Central memory CD4-positive, alpha-beta T cell (primary cell): ENCODE measurements at places on chromosomes 13 and 19.

DNA sequence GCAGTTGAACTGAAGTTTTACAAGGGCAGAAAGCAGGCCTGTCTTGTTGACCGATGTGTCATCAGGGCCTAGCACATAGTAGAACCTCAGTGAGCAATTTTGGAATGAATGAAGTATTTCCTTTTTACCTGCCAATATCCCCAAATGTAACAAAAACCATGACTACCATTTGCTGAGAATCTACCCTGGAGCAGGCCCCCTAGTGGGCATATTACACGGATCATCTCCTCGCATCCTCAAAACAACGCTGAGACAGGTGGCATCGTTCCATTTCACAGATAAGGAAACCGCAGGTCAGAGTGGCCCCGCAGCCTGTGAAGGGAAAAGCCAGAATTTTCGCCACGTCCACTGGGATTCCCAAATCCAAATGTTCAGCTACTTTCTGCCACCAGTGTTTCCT is 77.9 kb downstream of the CACNA1A start:
- DNase-seq: no peak

- DNase-seq: no peak
Observed at GRCh38 chr19:32203161-32203560, 142.2 kb upstream of the ZNF507 start.

GRCh38 chr19:2625434-2625833 is 77.1 kb downstream of the GNG7 start:
- DNase-seq: no peak

DNA sequence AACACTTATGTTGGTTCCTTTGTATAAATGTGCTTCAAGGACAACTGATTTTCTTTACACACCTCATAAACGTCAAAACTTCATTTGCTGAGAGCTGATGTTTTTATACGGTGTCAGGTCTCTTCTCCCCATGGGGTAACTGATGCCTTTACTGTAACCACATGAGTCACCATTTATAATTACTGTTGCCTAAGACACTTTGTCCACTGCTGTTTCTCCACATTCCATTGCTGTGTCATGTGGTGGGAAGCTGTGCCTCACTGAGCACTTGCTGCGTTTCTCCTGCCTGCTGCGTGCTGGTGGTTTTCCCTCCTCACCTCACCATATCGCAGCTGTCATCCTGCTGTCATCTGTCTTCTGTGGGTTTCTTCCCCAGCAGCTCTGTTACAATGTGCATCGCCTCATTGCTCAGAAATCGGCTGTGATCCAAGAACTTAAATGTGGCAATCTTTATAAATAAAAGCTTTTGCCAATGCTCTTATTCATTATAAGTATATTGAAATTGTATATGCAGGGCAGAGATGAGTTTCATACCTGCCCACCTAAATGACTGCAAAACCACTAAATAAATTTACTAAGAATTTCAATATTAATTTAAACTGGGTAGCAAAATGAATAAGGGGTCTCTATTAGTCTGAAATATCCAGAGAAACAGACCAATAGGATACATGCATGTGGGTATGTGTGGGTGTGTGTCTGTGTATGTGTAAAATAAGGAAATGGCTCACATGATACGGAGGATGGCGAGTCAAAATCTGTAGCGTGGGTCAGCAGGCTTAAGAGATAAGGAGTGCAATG is 547.0 kb upstream of the SLITRK5 start:
- no peak for DNase-seq

DNA sequence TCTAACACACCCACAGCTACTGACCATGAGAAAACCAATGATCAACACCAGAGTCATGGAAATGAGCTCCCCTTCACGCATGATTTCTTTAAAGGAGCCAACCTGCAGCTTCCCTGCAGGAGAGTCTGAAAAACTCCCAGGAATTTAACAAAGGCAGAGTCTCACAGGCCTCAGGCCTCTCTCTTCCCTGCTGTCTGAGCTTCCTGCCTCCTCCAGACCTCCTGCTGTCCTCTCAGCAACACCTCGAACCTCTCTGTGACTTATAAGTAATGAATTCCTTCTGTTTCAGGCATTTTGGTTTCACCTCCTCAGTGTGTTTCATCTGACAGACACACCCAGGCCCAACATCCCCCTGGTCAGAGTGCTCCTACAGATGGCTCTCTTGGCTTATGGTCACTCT is 1044.4 kb downstream of the UQCRFS1 start:
- no peak for DNase-seq

- DNase-seq: no peak
Observed at GRCh38 chr13:97582170-97582569, 148.2 kb downstream of the RAP2A start.

- no peak for DNase-seq
Observed at GRCh38 chr19:55368701-55369563, 1.3 kb downstream of the IL11 start.

- no peak for DNase-seq
Observed at GRCh38 chr19:46761418-46761831, 15.2 kb upstream of the STRN4 start.

GRCh38 chr13:114146629-114147028 is 14.2 kb upstream of the RASA3 start:
- DNase-seq: no peak

GRCh38 chr19:413756-414420 is 4.9 kb upstream of the C2CD4C start:
- no peak for DNase-seq

DNA sequence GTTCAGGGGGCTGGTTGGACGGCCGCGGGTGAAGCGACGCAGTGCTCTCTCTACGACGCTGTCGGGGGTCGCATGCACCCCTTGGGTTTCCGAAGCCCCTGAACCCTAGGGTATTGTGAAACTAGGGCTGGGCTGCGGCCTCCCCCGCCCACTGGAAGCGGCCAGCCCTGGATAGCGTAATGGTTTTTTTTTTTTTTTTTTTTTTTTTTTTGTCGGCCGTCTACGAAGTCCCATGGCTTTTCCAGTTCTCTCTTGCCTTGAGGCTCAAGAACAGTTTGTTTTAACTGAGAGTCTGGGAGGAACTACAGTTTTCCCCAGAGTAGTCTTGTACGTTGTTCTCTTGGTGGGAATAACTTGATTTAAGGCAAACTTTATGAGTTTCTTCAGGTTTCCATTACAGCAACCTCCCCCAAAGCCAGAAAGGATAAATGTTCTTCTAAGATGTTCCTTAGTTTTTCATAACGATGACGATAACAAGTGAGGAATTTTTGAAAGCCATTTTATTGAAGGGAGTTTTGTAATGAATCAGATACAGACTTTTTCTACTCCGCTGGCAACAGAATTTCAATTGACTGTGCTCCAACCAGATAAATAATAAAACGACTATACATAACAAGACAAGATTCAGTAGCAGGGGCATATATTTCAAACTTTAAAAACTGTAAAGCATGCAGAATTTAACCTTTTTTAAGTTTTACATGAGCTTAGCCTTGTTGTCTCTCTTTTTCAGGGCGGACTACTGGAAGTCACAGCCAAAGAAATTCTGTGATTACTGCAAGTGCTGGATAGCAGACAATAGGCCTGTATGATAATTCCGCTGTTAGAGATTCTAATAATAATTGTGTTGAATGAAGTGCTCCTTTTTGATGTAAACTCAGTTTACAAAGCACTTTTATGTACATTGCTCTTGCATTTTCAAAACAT is 867 bp downstream of the WBP4 start:
- DNase-seq: no peak

- DNase-seq: no peak
Observed at GRCh38 chr13:97945792-97946419, 7.6 kb upstream of the IPO5 start.

DNA sequence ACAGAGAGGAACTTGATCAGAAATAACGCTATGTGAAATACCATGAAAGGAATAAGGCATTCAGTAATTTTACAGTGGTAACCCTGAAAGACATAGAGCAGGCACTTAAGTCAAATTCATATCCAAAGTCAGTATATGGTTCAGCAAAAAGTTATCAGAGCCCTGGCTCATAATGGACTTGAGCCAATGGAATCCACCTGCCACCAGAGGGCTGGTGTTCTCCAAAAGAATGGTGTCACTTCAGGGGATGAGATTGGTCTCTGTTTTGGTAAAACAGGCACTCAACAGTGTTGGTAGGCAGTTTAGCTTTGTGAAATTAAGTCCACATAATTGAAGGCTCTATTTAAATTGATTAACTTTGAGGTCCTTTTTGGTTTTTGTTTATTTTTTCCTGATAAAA is 93.9 kb downstream of the LIG4 start:
- no peak for DNase-seq

DNA sequence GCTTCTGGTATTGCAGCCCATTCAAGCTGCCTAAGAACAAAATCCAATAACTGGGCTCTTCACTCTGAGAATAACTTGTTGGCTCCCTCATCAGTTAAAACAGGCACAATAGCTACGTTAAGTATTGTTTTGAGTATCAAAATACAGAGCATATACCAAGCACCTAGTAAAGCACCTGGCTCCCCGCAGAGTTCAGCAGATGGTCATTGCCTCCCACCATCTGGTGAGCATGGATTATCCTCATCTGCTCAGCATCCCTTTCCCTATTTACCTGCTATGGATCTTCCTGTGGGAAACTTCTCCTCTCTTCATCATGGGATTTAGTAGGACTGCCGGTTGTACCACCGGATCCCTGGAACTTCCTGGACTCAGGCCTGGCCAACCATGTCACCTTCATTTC is 199.2 kb upstream of the MAB21L1 start:
- no peak for DNase-seq

- DNase-seq: no peak
Observed at GRCh38 chr13:19713186-19713965, 69.4 kb downstream of the PSPC1 start.

DNA sequence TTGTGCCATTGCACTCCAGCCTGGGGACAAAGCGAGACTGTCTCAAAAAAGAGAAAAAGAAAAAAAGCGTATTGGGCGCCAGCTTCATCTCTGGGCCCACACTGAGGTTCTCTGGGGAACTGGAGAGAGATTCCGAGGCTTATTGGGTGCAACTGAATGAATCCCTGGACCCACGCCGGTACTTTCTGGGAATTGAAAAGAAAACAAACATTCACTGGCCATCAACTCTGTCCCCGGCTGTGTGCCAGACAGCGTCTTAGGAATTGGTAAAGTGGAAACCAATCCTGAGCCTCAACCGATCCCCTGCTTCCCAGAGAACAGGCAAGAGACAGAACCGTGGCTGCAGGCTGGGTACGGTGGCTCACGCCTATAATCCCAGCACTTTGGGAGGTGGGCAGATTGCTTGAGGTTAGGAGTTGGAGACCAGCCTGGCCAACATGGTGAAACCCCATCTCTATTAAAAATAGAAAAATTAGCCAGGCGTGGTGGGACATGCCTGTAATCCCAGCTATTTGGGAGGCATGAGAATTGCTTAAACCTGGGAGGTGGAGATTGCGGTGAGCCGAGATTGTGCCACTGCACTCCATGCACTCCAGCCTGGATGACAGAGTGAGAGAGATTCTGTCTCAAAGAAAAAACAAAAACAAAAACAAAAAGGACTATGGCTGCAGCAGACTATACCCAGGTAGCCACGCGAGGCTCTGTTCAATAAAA is 8.6 kb downstream of the ANO8 start:
- no peak for DNase-seq

DNA sequence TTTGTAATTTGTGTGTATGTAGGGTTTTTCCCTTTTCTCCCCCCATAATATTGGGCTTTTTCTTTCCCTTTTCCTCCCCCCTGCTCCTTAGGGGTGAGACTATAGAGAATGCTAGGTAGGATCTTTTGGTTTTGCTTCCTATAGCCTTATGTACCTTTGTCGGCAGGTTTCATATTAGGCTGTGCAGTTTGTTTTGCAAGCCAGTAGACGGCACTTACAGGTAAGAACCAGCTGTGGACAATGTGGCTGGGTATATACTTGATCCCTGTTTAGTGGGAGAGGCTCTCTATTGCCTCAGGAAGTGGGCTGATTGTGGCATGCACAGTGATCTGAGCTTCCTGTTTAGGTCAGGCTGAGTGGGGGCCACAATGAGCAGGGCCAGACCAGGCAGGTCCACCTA is 359.2 kb upstream of the OBI1 start:
- no peak for DNase-seq

DNA sequence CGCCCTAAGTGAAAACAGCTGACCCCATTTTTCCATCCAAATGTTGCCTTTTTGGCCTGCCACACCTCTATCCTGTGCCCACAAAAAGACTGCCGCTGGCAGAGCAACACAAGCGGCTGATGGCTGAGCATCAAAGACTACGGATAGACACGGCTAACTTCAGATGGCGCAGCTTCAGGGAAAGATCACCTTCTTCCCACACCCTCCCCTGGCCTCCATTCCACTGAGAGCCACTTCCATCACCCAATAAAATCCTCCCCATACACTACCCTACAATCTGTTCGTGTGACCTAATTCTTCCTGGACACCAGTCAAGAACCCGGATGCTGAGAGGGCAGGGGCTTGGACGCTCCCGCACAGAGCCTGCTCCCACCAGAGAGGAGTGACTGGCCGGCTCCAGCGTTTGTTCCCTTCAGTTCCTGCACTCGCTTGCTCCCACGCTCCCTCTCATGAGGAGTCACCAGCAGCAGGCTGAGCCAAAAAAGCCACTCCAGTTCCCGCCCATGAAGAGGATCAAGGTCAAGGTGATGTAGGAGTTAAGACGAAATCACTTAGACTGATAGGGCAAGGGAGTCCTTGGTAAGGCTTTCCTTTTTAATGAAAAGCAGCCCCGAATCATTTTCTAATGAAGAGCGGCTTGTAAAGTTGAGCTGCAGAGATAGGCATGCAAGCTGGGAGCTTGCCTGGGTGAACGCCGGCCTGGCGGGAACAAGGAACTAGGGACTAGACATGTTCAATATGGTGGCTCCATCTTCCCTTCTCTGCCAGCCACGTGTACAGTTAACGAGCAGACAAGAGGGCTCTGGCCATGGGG is 35.7 kb downstream of the TSKS start:
- DNase-seq: no peak

DNA sequence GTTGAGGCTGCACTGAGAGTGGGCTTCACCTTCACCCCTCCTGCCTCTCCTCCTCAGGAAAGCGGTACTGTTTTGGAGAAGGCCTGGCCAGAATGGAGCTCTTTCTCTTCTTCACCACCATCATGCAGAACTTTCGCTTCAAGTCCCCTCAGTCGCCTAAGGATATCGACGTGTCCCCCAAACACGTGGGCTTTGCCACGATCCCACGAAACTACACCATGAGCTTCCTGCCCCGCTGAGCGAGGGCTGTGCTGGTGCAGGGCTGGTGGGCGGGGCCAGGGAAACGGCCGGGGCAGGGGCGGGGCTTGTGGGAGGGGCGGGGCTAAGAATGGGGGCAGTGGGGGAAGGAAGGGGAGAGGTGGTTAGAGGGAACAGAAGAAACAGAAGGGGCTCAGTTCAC is 7.5 kb downstream of the CYP2A13 start:
- no peak for DNase-seq

DNA sequence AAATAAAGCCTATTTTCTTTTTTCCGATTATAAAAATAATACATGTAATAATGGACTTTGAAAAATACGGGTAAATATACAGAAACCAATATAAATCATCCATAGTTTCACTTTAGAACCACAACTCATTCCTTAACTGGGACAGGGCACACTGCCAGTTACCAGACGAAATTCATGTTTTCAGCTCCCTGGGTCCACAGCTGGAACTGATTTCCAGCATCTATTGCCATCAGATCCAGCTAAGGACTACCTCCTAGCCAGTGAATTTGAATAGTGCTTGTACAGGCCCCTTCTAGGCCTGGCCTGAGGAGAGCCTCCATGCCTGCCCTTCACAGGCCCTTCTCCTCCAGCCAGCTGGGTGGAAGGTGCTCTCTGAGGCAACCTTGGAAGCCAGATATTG is 30.0 kb upstream of the ATP12A start:
- no peak for DNase-seq

- DNase-seq: no peak
Observed at GRCh38 chr13:68540244-68540643, 1310.1 kb upstream of the PCDH9 start.

GRCh38 chr19:1325568-1326294 is 40.1 kb downstream of the EFNA2 start:
- no peak for DNase-seq

- DNase-seq: no peak
Observed at GRCh38 chr13:113405481-113406300, 41.8 kb upstream of the GRTP1 start.
